ENCODE measurements at places on chromosomes 16 and 17. TPM values are rescaled to one million over a fixed set of nuclear protein-coding genes. Genes with fewer than 3 reads are reported as not detected.
A peak's percentile ranks its signal among the peaks of the same experiment; 100 is the strongest.

DNA sequence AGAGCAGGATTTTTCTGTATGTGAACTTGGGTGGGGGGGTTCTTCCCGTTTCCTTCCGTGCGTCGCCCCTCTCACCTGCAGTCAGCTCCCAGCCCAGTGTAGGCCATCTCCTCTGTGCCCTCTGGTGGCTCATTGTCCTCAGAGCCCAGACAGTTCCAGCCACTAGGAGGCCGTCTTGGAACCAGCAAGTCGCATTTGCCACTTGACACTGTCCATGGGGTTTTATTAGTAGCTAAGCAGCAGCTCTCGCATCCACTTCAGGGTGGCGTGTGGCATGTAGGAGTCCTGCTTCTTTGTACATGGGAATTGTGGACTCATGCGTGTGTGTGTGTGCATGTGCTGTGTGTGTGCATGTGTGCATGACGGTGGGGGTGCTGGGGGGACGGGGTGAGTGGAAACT is 74.0 kb downstream of the SEC14L1 start:
- peak; percentile 58 for DNase-seq

DNA sequence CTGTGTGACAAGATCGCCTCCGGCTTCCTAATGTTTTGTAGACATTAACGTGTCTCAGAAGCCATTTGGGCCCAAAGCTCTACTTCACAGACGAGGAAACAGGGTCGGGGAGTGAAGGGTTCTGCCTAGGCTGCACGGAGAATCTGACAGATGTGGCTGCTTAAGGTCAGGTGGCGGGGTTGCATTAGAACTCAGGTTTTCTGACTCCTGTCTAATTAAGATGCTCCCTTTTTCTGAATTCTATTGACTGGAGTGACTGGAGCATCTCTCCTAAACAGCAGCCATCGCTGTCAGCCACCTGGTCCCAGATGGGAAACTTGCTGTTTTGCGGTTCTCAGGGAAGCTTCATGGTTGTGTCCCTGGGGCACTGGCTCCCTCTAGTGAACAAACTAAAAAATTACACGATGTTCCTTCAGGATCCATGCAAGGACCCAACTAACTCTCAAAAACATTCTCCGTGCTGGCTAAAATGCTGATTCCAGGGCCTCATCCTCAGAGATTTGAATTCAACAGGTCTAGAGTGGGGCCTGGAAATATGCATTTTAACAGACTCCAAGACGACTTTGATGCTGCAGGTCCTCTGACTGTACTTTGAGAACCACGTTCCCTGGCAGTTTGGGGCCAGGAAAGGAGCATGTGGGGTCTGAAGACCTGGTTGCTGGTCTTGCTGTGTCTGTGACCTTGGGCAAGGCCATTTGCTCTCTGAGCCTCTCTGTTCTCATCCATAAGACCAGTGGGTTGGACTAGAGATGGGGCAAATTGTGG is 117.4 kb downstream of the IRF8 start:
- peak; percentile 60 for DNase-seq

GRCh38 chr16:71780521-71781089 is 28.0 kb downstream of the AP1G1 start:
- no peak for DNase-seq

GRCh38 chr16:12096828-12097522 is 120.4 kb downstream of the SNX29 start:
- DNase-seq: no peak

DNA sequence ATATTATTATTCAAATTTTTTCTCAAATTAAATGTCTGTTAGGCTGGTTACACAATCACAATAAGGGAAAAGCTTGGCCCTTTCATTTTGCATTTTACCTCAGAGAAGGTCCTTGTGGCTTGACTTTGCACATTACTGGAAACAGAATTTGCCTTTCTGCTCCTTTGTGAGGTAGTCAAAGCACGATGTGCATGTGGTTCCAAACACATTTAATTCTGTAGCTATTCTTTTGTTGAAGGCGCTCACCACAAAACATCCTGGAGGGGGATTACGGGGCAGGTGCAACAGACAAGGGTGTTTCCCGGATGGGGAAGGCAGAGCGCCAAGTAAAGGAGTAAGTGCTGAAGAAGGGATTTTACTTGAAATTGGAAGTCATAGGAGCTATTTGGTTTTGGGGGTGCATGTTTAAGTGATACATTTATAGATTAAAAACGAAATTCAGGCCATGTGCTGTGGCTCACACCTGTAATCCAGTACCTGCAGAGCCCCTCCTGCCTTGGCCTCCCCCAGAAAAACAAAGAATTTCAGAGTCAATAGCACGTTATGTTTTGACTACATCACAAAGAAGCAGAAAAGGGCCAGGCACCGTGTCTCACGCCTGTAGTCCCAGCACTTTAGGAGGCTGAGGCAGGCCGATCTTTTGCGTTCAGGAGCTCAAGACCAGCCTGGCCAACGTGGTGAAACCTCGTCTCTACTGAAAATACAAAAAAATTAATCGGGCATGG is 31.2 kb upstream of the TENT4B start:
- DNase-seq: no peak

- DNase-seq: no peak
Measured at GRCh38 chr17:74624131-74624530, 593 bp upstream of the CD300E start.

GRCh38 chr16:81778861-81779535 is at the start of gene PLCG2:
Gene PLCG2, plus strand, starts transcription at chr16:81779291. Its CDS starts 6,699 bp downstream, at chr16:81785990.
- DNase-seq: peak; percentile 91

DNA sequence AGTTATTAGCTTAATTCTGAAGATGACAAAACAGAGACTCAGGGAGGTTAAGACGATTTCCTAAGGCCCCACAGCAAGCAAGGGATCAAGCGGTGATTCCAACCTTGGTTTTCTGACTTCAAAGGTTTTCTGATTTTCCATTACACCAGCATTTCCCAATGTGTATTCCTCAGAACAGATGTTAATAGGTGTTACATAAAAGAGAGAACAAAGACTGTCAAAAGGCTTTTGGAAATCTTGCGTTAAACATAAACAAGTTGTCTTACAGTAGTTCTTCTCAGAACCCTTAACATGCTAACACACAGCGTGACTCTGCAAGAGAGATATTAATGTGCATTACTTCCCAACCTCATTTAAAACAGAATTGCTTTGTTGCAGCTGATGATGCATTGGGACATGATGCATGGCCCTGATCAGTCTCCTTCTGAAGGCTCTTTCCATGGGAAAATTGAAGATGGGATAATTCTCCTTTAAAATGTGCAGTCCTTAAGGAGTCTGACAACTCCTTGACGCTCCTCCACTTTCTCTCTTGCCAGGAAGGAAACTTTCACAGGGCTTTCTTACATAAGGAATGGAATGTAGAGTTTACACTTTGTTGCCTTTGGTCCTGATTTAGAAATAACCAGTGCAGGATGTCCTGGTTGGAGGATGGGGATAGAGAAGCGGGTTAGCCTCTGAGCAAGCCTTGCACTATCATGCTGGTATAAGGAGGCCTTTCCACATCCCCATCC is 21.5 kb upstream of the MMD start:
- DNase-seq: no peak

GRCh38 chr17:79990051-79990592 is 45.5 kb downstream of the TBC1D16 start:
- no peak for DNase-seq

GRCh38 chr16:70460737-70461261 is 6.4 kb downstream of the FCSK start:
- no peak for DNase-seq

DNA sequence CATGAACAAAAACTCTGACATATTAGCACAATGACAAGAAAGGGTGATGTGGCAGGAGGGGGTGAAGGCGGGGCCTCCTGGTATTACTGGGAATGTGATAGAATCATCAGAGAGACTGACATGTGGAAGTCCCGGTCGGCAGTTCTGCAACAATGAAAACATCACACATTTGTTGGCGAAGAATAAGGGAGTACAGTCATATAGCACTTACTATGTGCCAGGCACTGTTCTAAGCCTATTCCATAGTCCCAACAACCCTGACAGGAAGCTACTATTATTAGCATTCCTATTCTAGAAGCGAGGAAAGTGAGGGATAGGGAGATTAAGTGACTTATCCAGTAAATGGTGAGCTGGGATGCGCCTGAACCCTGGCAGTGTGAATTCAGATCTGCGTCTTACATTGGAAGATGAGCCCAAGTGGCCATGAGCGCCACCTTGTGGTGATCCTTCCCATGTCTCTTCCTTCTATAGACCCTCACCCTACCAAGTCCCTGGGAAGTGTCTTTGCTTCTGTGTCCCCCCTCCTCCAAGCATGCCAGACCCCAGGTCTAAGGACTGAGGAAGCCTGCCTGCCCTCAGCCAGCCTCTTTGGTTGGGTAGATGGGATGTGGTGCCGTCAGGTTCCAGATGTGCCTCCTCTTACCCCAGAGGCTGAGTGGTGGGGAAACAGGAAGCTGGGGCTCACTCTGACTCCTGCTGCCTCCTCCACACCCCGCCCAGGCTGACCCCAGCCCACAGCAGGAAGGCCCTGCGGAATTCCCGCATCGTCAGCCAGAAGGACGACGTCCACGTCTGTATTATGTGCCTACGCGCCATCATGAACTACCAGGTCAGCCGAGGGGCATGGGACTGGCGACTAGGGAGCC is 14.0 kb downstream of the FMNL1 start:
- DNase-seq: peak; percentile 86

- no peak for DNase-seq
Measured at GRCh38 chr16:78004517-78004916, 17.8 kb upstream of the CLEC3A start.

DNA sequence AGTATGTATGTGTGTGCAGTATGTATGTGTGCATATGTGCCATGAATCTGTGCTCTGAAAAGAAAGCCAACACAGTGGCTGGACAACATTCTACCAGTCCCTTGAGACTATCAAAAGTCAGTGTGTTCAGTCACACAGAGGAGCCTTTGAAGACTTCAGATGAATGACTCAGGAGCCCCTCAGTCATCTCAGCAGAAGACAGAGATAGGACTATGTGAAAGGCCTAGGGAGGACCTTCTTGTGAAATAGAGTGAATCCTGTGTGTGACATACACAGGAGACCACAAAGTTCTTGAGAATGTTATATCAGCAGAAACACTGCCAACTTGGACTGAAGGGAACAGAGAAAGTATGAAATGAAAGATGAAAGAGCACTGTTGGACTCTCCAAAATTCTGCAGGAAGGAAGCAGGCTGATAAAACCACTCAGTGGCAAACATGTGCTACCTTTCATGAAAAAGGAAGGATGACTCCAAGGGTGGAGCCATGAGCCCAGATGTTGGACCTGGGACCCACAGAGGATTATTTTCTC is 108.4 kb downstream of the METRNL start:
- DNase-seq: no peak

- DNase-seq: peak; percentile 90
Measured at GRCh38 chr17:44350733-44351226, 5.7 kb downstream of the GRN start.

GRCh38 chr17:69047368-69048263 is 13.1 kb downstream of the ABCA9 start:
- DNase-seq: peak; percentile 68

DNA sequence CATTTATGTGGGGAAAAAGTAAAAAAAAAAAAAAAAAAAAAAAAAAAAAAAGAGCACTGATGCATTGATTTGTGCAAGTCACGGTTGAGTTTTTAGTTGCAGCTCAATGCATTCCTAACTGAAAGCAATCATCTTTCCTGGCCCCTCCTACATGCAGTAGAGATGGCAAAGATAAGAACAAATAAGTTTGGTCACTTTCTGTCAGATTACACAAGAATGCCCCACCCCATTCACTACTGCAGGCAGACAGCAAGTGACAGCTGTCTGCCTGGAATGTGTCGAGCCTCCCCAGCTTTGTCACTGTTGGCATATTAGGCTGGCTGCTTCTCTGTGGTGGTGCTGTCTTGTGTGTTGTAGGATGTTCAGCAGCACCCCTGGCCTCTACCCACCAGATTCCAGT is 243.5 kb downstream of the FOXL1 start:
- DNase-seq: no peak

DNA sequence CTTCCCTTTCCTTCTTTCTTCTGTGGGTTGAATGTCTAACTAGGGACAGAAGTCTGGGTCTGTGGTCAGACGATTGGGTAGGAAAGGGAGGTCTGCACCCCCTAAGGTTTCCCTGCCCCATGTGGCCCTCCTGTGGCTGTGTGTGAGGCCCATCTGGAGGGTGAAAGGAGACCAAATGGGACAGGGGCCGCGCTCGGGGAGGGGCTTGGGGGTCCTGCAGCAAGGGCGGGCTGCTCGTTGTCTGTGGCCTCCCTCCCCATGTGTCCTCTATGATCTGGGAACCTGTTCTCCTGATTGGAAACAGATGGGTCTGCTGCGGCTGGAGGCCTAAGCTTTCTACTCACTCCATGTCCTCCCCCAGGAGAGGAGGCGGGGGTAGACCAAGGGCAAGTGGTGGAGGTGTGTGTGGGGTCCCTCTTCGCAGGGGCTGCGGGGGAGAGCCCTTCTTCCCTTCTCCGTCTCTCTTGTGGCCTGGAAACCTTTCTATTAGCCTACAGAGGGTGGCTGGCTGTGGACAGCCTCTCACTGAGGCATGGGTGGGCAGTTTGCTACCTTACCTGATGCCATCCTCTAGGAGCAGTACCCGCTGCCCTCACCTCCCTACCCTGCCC is 18.6 kb downstream of the IGFBP4 start:
- no peak for DNase-seq

DNA sequence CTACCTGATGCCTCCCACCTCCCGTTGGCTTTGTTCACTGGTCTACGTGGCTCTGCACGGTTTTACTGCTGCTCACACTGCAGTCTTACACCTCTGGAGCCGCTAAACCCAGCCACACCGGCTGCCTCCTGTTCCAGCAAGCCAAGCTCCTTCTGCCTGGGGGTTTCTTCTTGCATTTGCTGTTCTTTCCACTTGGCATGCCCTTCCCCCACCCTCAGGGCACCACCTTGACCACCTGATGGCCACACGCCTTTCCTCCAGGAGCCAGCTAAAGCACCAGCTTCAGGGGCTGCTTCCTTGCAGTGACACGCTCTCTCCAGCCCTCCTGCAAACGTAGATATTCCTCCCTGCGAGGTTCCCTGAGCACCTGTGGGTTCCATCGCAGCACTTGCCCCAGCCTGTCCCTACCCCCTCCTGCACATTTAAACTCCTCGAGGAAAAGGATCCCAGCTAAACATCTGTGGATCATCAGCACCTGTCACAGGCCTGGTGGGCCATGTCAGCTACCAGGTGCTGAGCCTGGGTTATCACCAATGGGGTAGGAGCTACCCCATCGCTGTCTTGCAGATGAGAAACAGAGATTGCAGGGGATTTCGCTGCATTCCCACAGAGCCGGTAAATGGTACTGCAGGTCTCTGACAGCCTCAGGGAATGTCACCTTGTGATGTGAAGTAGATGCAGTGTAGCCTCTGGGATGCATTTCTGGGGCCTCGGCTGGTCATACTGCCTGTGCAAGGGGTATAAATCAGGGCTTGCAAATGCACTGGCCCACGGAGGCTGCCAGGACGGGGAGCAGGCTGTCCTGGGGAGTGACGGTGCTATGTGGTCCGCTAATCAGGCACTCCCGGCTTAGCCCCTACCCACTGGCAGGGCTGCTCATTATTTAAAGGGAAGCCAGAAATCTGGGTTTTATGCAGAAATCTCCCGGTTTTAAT is 285.2 kb downstream of the CPPED1 start:
- no peak for DNase-seq

HOXB3 gene
- 151 TPM for total RNA-seq

DRC7 gene
- not detected for total RNA-seq

CDRT15 gene
- total RNA-seq: not detected

CTRB2 gene
- 0.76 TPM for total RNA-seq

C17orf50 gene
- not detected for total RNA-seq

CNGB1 gene
- total RNA-seq: 0.19 TPM

KRT33B gene
- total RNA-seq: not detected

KRTAP1-1 gene
- 15.9 TPM for total RNA-seq

Data from Calu3 (cell line).